ENCODE measurements at places on chromosomes 7 and 10.

DNA sequence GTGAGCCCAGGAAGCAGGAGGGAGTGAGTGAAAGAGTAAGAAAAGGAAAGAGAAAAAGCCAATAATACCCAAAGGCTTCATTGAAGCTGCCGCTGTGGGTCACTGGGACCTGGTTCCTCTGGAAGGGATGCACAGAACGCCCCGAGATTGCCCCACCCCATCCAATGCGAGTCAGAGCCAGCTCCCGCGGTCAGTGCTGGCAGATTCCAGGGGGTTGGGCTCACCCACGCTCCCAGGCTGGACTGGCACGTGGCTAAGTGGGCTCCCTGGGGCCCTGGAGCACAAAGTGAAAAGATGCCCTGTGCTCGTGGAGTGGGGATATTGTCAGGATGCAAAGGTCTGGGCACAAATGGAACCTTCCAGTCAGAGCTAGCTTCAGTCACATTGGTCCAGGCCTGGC, 117.0 kb downstream of the OAT start:
- no peak for DNase-seq

- no peak for DNase-seq
Measured at GRCh38 chr7:128868624-128869137, 6.0 kb downstream of the ATP6V1F start.

GRCh38 chr7:136069840-136070529, 92.8 kb upstream of the MTPN start:
- DNase-seq = no peak

DNA sequence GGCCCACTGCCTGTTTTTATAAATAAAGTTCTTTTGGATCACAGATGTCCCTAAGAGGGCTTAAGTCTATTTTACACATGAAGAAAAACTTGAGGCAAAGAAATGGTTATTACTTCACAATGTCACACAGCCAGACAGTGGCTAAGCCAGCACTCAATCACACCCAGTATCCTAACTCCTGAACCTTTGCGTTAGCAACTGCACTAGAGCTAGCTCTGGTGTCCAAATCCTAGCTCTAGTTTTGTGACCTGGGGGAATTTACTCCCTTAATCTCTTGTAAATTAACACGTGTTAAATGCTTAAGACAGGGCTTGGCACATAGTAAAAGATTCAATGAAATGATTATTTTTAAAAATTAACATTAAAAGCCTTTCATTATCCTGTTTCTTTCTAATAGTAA, 49.0 kb upstream of the TPK1 start:
- DNase-seq = no peak

DNA sequence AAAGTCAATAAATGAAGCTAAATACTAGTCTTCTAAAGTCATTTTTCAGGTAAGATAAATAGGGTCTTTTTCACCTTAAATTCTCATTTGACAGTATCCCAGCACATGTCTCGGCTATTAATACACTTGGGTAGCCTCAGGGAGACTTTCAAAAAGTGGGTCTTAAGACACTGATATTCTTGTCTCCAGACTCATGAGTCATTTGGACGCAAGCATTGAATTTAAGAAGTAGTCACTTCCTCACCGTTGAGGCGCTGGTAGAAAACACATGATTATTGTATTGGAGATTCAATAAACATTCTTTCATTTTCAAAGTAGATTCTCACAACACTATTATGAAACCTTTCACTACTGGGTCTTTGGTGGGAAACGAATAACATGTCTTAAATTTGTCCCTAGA, 108.9 kb upstream of the SP8 start:
- DNase-seq = no peak

DNA sequence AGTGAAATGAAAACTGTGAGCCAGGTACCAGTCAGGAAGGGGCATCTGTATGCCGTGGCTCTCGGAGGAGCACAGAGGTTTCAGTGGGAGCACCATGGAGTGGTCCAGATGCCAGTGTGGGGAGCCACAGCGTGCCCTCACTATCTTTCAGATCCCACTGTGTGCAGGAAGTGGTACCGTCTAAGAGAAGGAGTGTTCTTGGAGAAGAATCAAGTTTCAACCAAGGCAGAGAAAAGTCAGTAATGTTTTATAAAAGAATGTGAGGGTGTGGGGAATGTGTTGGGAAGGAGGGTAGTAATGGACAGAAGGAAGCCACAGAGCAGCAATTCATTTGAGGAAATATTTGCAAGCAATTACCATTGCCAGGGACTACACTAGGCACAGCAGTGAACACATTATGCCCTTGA, 35.6 kb downstream of the PRKAR2B start:
- DNase-seq = no peak

GRCh38 chr10:127221281-127221680, 24.9 kb upstream of the INSYN2A start:
- DNase-seq = no peak

- peak; percentile 55 for DNase-seq
Measured at GRCh38 chr7:129780974-129781927, 169.7 kb downstream of the NRF1 start.

DNA sequence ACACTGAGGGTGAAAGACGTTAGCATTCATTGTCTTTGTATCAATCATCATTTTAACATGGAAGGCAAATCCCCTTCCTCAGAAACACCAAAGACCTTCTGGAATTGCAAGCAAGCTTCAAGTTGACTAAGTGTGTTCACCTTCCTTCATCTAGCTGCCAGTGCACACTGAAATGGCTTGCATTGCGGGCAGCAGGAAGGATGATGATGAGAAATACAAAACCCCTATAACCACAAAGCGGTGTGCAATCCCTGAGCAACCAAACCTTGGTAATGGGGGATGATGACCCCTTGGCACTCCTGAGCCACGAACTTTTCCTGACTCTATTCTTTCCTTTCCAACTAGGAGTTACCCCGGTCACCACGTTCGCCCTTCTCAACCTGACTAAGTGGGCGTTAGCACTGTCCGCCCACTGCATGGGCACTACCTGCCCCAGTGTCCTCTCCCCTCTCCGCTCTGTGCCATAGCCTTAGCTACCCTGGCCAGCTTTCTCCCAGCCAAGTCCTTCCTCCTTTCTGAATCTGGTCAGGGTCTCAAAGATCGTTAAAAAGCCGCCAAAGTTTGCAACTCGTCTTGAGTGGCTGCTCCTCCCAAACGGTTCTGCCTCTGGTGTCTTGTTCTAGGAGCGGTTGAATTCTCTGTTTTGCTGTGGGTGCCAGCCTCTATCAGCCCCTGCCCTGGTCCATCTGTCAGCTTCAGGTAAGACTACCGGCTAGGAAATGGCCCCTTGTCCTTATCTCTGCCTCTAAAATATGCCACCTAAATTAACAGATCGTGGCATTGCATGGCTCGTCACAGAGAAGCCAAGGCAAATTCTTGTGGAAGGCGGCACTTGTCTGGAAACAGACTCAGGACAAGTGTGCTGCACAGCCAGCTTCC, 586 bp upstream of the AOC1 start:
- no peak for DNase-seq

GRCh38 chr7:117751775-117752174, 121.5 kb downstream of the CTTNBP2 start:
- no peak for DNase-seq

DNA sequence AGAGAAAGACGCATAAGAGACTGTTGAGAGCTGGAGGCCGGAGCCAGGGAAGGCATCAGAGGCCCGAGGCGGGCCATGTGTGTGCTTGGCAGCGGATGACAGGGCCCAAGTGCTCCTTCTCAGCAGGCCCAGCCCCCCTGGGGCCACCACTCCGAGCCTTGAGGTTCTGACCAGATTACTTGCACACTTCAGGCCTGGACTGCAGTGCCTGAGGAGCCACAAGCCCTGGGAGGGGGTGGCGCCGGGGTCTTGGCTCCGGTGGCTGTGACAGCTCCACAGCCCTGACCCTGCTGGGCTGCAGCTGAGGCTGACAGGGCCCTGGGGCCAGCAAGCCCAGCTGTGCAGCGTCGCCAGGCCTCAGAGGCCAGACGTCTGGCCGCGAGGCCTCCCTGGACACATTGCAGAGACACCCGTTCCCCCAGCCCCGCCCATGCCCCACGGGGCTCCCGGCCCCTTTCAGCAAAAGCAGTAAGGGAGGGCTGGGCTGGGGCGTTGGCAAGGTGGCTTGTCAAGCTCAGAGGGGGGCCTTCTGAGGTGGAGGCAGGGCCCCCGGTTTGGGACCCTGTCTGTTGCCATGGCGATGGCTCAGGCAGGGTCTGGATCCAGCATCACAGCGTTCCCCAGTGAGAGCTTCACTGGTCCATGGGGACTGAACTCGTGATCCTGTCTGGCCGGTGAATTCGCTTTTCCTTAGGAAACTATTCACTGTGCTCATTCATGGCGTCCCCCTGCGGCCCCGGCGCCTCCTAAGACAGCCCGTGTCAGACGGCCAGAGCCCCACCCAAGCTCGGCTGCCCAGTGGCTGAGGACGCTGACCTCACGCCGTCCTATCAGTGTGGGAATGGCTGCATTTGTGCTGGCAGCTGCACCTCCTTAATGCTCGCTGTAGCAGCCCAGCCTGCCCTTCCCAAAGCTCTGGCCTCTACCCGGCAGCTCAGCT, 5.7 kb downstream of the ELN start:
- no peak for DNase-seq

GRCh38 chr10:117537904-117538524, 4.5 kb upstream of the EMX2 start:
- no peak for DNase-seq

DNA sequence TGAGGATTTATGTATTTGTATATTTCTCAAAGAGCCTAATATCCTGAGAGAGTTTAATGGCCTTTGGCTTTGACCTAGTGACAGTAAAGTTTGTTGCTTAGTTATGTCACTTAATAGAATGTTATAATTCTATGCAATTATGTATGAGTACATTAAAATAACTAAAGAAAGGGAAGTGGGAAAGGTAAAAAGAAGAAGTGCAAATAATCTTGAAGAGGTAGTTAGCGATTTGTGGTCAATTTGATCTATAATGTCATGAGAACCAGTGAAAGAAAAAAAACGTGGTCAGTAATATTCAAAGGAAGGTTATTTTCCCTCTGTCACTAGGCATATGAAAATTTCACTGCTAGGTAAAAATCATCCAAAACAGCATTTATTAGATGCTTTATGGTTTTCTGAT, 143.4 kb upstream of the LSM8 start:
- DNase-seq = no peak

GRCh38 chr10:72385724-72386123, 31.0 kb upstream of the DNAJB12 start:
- no peak for DNase-seq

GRCh38 chr7:73983437-73984164, 44.4 kb upstream of the ELN start:
- no peak for DNase-seq

DNA sequence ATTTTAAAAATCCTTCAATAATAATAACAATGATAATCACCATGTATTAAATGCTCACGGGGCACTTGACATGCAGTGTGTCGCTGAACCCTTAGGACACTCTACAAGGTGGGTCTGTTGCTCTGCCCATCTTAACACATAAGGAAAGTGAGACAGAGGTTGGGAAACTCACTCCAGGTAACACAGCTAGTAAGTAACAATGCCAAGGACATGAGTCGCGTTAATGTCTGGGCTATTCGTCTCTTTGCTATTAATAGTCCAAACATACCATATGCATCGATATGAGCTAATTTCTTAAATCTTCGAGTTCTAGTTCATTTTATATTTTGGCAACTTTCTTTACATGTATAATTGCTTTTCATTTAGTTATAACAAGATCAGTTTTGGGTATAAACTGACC, 79.5 kb downstream of the BEND7 start:
- no peak for DNase-seq

GRCh38 chr10:107071301-107071700, 93.2 kb downstream of the SORCS1 start:
- DNase-seq = no peak

DNA sequence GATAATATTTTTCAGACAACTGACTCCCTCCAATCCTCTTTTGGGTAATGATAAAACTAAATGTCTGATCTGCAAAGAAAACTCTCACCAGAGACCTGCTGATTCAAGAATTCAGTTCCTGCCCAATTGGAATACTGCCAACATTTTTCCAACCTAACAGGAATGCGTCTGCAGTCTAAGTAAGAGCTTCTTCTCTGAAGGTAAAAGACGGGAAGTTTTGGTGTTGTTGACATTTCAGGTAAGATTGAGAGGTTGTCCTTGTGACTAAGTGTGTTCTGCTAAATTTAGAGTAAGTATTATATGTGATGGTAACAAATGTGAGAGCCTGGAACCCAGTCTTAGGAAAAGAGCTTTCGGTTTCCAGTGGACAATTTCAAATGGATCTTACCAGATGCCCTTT, 17.6 kb downstream of the IFIT5 start:
- DNase-seq = no peak

DNA sequence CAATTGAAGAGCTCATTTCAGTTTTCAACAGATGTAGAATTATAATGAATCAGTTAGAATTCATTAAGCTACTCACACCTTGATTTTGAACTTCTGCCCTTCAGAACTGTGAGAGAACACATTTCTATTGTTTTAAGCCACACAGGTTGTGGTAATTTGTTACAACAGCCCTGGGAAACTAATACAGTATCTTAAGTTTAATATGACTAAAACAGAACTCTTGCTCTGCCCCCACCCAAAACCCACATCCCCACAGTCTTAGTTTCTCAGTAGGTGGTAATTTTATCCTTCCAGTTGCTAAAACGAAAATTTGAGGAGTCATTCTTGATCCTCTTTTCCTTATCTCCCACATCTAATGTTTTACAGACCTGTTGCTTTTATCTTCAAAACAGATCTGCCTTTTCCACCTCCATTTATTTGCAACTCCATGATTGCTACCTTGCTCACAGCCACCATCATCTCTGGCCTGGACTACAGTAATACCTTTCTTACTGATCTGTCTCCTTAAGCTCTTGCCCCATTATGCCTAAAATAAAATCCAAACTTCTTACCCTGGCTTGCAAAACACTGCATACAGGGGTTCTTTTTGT, 72.8 kb upstream of the NXPH1 start:
- DNase-seq = no peak

DNA sequence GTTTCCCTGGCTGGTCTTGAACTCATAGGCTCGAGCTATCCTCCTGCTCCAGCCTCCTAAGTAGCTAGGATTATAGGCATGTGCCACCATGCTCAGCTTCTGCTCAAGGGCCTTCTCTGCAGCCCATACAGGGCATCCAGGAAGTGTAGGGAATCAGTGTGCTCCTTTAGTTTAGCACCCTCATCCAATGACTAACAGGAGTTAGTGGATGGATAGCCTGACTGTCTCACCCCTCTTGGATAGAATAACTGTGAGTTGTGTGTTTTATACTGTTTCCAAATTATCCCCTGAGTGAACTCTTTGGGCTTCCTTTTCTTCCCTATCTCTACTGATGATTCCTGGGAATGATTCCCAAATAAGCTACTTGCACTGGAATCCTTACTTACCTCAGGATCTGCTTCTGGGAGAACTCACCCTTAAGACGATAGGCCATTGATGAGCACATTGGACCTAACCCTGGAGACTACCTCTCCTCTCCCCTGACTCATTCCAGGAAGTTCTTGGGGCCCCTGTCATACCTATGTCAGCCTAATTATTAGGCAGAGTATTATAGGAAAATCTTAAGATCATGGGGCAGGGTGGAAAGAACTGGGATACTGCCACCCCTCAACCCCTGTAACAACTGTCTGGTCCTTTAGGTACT, 18.5 kb downstream of the STRIP2 start:
- DNase-seq = no peak
